DMS79 treated with DMSO at 0.1 percent for 48 hours (cell line): ENCODE measurements at places on chromosomes 1 and 21.

DNA sequence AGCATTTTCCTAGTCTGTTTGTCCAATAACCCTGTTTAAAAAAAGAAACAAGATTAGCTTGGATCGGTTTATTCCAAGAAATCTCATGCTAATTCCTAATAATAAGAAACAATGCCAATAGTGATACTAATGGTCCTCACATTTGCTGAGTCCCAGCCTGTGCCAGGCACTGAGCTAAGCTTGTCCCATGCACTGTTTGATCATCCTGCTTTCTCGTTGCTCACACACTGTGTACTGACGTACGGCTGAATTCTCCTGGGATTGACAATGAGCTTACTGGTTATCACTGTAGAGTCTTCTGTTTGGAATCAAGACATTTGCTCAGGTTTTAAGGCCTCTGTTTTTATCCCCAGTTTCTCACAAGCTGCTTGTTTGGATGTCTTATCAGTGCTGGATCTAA is 71.1 kb downstream of the CACNA1E start:
- DNase-seq: no peak

DNA sequence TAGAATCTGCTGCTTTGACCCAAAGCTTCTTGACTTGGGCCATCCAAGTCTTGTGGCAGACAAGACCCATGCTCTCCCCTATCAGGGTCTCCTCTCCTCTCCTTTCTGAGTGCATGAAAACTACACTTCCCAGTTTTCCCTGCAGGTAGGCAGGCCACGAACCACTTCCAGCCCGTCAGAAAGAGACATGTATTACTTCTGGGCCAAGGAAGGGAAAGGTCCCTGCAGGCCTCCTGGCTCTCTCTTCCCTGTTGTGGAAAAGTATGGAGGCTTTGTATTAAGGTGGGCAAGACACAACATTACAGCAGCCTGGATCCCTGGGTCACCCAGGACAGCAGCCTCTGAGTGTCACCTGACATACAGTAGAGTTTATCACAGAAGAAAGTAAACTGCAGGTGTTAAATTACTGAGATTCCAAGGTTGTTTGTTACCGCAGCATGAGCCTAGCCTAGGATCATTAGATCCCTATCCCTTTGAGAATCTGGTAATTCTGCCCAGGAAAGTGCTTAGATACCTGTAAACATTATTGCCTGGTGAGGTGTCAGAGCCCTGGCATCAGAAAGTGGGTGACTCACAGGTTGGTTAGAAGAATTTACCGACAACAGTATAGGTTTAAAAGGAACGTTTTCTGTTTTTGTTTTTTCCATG is 717.3 kb downstream of the MATN1 start:
- no peak for DNase-seq

DNA sequence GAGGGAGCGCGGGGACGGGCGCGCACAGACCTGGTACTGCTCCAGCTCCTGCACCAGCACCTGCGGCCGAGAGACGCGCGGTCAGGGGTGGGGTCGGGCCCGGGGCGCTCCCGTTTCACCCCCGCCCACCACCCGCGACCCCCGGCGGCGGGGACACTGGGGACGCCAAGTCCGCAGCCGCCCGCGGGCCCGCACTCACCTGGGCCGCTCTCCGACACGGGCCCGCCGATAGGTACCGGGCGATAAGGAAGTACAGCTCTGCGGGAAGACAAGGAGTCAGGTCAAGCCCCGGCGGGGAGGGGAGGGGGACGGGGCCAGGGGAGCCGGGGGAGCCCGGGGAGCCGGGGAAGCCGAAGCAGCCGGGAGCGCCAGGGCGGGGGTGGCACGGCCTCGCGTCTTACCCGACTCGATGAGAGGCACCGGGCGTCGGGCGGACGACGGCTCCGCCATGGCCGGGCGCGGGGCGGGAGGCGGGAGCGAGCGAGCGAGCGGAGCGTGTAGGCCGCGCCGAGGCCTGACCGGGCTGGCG is 326 bp downstream of the BRWD1 start:
- peak; percentile 8 for DNase-seq

DNA sequence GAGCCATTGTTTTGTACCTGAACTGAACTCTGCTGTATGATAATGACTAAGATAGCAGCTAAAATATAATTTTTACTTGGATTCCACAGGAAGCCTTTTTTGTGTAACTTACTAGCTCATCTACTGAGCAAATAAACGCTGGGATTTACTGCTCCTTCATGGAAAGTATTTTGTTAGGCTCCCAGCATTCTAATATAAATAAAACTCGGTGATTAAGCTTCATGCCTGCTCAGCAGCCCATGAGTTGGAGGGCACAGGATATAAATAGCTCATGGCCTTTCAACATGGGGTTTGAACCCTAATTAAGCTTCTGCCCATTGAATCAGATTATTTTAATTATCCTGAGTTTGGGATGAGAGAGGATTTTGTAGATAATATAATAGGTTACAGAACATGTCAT is 180.0 kb downstream of the PCP4 start:
- DNase-seq: no peak

GRCh38 chr1:158998037-158998780 is 11.5 kb upstream of the IFI16 start:
- no peak for DNase-seq

- no peak for DNase-seq
Observed at GRCh38 chr1:215728169-215728568, 161.1 kb downstream of the KCTD3 start.

DNA sequence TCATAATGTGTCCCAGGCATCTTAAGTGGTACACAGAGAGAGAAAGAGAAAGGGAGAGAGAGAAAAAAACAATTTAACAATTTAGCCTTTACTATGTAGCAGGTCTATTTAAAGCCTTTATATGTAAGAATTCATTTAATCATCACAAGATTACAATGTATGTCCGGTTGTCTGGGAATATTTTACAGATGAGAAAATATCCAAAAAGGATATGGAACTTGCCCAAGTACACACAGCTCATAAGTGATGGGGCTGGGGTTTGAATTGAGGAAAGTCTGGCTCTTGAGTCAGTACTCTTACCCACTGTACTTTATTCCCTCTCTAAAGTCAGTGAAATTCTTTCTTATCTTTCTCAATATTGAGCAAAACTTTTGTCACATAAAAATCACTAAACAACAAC is 104.6 kb downstream of the LYPLAL1 start:
- no peak for DNase-seq

DNA sequence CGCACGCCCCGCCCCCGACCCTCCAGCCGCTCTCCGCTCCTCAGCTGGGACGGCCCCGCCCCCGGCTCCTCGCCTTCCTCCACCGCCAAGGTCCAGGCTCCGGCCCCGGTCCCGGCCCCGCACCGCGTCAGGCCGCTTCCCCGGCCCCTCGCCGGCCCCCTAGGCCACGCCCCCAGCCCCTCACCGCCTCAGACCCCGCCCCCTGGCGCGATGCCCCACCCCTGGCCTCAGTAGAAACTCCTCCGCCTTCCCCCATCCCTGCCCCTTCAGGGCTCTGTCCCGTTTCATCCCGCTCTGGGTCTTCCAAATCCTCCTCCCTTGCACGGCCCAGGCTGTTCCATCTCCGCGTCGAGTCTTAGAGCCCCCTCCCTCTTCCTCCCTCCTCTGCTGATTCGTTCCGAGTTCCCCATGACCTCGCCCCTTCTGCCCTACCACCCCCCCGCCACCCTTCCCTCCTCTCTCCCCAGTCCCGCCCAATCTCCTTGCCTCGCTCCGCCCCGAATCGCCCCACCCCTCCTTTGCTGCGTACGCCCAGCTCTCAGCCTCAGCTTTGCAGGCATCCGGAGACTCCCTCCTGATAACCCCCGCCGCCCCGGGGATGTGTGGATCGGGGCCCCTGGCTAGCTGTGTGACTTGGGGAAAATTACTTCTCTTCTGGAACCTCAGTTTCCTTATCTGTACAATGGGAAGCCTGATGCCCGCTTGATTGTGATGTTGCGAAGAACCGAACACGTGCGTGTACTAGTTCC is 448 bp upstream of the ASAP3 start:
- DNase-seq: peak; percentile 83

- peak; percentile 15 for DNase-seq
Observed at GRCh38 chr1:245500546-245500945, 345.8 kb downstream of the KIF26B start.

GRCh38 chr1:39144924-39145323 is 59.6 kb upstream of the MACF1 start:
- DNase-seq: no peak

- DNase-seq: no peak
Observed at GRCh38 chr1:241357366-241358340, 648 bp upstream of the RGS7 start.

- DNase-seq: no peak
Observed at GRCh38 chr1:178607718-178608408, 95.0 kb downstream of the TEX35 start.

DNA sequence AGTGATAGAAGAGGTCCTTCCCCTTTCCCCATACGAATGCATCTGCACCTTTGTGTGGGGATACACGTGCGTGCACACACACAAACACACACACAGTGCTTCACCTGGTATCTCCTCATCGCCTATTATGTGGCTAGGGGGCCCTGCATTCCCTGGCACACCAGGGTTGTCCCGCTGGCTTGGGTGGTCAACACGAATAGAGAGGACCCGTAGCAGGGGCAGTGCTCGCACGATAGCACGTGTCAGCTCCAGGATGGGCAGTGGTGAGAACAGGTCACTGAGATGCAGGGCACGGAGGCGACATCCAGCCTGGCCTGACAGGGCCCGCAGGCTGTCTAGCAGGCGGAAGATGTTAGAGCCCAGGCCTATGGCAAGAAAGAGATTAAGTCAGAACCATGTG is 22.4 kb downstream of the LRRC41 start:
- no peak for DNase-seq

DNA sequence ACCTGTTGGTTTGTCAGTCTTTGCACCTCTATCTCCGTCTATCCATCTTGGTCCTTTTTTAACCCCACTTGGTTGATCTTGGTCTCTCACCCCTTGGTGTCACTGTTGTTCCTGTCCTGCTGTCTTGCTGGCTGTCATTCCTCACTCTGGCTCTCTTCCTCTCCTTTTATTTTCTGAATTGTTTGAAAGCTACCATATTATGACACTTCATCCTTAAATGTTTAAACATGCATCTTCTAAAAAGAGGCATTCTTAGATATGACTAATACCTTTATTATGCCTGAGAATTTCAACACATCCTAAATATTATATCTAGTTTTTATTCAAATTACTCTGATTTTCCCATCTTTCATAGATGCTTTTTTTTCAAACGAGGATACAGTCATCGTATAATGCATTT is 37.0 kb downstream of the BACH1 start:
- DNase-seq: no peak

GRCh38 chr1:55480029-55480795 is 265.0 kb upstream of the USP24 start:
- DNase-seq: no peak

- DNase-seq: no peak
Observed at GRCh38 chr1:5996641-5997270, 4.5 kb upstream of the NPHP4 start.

- DNase-seq: peak; percentile 14
Observed at GRCh38 chr1:45385302-45385701, 45.1 kb upstream of the MUTYH start.

- no peak for DNase-seq
Observed at GRCh38 chr1:97331165-97331564, 589.7 kb downstream of the DPYD start.

DNA sequence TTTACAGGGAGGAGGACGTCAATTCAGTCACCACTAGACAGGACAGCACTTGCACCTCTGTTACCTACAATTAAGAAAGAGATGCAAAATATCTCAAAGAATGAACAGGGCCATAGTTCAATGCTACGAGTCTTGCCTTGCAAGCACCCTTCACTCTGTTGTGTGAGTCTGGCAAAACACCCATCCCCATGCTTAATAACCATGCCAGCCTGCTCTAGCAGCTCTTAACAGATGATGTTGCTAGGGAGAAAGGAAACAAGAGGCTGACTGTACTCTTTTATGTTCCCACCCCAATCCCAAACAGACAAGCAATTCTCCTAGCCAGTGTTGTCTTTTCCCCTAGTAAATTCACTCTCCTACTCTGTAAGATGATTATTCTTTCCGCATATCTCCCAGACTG is 5.3 kb downstream of the CBR1 start:
- no peak for DNase-seq

- peak; percentile 39 for DNase-seq
Observed at GRCh38 chr1:101025283-101025656, 314 bp downstream of the DPH5 start.

DNA sequence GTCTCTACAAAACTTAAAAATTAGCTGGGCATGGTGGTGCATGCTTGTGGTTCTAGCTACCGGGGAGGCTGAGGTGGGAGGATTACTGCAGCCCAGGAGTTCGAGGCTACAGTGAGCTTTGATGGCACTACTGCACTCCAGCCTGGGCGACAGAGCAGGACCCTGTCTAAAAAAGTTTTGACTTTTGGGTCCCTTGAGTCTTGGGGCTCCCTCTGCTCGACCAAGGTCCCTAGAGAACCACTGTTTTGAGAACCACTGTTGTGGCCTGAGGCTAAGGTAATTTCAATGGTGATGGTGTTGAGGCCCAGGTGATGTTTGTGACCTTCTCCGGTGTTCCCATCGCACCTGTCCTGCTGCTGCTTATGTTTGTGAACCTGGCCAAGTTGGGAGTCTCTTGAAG is 3.1 kb upstream of the CAMTA1 start:
- DNase-seq: no peak

DNA sequence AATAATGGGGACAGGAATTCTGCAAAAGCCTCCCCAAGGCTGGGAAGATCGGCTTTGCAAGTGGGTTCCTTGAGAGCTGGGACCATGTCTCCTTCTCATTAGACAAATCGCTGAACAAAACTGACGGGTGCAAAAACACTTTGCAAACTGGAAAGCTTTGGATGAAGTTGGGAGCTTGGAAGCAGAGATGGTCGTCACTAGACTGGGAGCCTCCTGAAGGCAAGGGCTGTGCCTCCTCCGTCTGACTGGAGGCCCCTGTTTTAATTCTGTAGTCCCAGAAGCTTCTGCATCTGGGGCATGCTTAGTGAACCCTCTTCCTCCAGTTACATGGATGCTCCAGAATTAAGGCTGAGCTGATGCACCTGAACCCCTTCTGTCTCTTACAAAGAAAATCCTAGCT is 82.3 kb upstream of the IFFO2 start:
- DNase-seq: no peak

DNA sequence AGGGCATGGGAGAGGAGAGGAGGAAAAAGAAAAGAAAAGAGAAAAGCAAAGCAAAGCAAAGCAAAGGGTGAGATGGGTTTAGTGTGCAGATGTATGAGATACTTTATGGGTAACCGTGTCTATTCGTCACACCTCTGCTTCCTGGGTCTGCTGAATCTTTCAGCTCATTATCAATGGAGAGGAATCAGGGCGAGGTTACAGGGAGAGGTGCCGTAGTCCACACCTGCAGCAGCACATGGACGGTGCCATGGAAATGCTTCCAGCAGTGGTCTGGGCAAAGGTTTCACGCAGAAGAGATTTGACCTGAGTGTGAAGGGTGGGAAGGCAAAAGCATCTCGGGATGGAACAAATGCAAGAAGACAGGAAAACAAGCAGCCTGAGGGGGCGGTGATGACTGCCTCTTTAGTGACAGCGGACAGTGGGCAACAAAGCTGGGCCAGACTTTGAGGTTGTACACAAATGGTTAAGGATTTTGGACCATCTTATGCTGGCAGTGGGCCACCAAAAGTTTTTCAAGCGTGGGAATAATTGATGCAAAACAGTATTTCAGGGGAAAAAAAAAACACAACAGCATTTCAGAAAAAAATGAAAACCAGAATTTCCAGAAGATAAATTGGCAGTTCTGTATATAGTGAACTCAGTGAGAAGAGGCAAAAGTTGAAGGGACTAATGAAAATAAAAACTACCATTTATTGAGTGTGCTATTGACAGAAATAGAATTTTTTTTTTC is 19.5 kb upstream of the SRP9 start:
- no peak for DNase-seq

GRCh38 chr1:32303997-32304622 is 12.2 kb downstream of the HDAC1 start:
- no peak for DNase-seq

GRCh38 chr1:50724626-50725286 is 235.3 kb downstream of the FAF1 start:
- no peak for DNase-seq
